ENCODE measurements at places on chromosomes 4 and X.

DNA sequence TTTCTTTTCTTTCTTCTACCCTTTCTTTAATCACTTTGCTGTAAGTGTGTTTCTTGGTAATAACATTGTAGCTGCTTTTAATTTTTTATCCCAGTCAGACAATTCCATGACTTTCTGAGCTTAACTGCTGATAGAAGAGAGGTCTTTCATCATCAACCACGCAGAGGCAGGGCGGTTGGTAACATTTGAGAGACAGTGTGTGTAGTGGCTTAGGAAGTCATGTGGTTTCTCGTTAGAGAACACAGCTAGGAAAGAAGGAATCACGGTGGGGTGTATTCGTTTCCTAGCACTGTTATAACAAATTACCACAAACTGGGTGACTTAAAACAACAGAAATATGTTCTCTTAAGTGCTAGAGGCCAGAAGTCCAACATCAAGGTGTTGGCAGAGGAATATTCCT, 11.5 kb downstream of the PRPS2 start:
- no peak for DNase-seq

GRCh38 chrX:72280321-72280845, 3.3 kb upstream of the RPS4X start:
- no peak for DNase-seq

DNA sequence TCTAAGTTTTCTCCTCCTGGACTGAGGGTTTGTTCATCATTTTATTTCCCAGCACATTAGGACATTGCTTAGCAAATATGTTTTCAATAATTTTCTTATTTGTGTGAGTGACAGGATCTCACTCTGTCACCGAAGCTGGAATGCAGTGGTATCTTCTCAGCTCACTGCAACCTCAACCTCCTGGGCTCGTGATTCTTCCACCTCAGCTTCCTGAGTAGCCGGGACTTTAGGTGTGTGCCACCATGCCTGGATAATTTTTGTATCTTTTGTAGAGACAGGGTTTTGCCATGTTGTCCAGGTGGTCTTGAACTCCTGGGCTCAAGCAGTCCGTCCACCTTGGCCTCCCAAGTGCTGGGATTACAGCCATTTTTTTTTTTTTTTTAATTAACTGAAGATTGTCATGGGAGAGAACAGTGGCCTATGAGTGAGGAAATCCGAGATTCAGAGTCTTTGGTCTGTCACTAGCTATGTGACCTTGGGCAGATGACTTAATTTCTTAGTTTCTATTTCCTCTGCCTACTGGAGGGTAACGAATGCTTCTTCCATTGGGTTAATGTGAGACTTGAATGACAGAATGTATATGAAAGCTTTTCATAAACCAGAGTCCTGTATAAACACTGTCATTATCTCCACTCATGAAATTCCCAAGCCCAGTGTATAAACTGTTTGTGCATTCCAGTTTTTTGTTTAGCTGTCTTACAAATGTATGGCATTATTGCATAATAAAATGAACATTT, 23.9 kb downstream of the MOB1B start:
- no peak for DNase-seq

GRCh38 chr4:183257808-183258207, 62.3 kb downstream of the CLDN22 start:
- DNase-seq, result no peak

GRCh38 chrX:42093756-42094155, 170.4 kb upstream of the CASK start:
- no peak for DNase-seq

Measured in left lung (tissue), 14 donors.